Stimulated activated CD4-positive, alpha-beta T cell treated with anti-CD3 and anti-CD28 coated beads, Interleukin-1b, Interleukin-23, amount 100 ng/mL, for 24 hours (primary cell): ENCODE measurements at places on chromosomes 5 and 9.

GRCh38 chr5:169646856-169647255 is 9.8 kb downstream of the DOCK2 start:
- no peak for DNase-seq

DNA sequence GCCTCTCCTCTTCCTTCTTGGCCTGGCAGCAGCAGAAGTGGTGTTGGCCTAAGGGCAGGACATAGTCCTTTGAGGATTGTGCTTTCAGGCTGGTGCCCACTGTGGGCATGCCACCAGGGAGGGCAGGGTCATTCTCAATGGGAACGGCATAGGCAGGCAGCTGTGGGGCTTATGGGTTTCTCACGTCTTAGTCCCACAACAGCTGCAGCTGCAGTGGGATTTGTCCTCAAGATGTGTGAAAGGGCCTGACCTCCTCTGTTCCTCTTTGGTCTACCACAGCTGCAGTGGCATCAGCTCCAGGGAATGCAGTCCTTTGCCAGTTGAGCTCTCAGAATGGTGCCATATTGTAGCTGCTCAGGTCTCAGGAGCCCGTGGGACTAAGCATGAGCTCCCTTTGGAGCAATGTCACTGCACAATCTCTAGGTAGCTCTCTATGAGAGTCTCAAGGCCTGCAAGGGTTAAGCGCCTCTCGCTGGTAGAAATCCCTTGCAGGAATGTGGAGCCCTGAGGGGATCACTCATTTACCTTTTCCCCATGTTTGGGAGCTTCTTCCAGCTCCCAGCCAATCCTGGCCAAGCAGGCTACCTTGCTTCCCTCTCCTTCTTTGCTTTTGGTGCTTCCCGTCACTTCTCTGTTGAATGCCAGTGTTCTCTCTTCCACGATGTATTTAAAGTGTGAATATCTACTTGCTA is 104.8 kb downstream of the GNA14 start:
- no peak for DNase-seq

DNA sequence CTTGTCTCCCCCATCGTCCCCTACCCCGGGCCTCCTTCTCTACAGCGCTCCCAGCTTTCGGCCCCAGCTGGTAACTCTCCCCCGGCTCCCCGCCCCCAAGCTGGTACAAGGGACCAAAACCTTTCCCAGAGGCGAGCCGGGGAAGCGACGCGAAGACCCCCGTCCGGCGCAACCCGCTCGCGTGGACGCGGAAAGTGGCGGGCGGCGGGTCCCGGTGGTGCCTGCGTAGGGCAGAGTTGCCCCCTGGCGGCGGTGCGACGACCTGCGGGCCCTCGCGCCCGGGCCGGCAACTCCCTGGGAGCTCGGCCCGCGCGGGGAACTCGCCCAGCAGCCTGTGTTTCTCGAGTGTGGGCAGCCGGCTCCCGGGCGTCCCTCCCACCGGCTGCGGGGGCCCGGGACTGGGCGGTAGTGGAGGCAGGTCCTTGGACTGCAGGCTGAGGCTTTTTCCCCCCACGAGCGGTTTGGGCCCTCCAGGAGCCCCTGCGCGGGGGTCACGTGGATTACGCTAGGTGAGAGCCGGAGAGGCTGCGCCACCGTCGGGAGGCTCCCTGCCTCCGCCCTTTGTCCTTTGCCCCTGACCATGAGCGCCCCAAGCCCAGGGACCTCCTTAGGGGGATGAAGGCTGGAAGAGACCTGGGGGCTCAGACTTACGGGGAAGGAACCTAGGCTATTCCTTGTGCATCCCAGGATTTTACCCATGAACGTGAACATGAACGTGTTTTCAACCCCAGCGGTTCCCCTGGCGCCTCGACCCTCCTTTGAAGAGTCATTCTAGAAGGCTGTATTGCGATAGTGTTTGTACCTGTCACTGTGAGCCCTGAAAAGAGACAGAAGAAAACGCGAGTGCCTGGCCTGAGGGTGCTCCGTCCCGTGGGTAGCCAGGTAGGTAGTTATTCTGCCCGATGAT is 2.9 kb upstream of the FOXD1 start:
- DNase-seq = peak; percentile 47

DNA sequence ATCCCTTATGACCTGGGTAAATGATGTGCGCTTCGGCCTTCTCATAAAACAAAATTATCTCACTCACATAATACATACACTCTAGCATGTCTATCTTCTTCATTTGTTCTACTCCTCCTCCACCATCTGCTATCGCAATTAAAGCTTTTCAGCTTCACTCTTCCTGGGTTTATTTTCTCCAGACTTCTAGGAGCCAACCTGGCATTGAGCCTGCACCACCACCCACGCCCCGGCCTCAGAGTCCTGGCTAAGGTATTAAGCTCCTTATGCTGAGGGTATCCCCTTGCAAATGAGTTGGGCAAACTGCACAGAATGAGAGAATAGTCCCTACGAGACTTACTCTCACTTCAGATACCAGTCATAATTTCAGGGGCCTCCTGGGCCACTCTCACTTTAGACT is 236.1 kb upstream of the CDH12 start:
- no peak for DNase-seq

DNA sequence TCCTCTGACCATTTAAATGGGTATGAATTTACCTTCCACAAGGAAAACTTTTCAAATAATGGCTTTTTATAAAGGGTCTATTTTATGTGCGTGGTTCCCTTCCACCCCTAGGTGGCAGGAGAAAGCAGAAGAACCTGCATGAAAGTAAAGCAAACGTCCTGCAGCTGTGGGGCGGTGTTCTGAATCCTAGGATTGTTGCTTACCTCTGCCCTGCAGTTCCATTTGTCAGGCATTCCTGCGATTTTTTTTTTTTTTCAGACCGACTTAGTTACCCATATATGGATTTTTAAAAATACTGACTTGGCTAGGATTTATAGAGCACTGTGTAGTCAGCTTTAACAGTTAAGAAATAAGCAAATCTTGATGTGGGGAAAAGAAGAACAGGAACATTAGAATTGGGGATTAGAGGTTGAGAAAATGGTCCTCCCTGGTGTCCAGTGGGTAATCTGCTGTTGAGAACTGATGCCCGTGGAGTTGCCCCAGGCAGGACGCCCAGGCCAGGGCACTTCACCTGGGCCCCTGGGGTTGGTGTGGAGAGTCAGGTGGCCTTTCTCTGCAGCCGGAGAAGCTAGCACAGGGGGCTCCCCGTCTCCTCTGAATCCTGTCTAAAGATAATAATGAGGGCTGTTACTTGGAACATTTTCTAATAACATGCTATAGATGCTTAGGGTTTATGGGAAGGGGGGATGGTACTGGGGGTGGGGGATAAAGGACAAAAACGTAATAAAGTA is 30.4 kb upstream of the LTC4S start:
- DNase-seq = peak; percentile 6

GRCh38 chr5:10308844-10309243 is 1.1 kb upstream of the CMBL start:
- no peak for DNase-seq

DNA sequence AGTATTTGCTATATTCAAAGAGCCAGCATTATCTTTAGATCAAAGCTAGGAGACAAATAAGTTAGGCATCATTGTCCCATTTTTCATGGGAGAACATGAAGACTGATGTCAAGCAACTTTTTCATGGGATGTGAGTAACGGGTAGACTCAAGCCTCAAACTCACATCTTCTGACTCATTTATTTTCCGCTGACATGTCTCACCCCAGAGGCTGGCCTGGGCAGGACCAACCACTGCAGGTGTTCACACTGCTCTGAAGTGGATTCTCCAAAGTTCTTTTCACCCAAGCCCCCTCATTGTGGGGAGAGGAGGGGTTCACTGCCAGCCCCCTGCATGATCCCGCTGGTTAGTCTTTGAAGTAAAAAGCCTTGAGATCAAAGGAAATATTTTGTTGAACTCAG is 34.9 kb upstream of the BASP1 start:
- no peak for DNase-seq

- no peak for DNase-seq
These were observed 707.1 kb downstream of the PTPRD start for GRCh38 chr9:9905736-9906135.

- DNase-seq = peak; percentile 54
These were observed 31.7 kb upstream of the PRXL2C start for GRCh38 chr9:96686638-96687335.

- DNase-seq = no peak
These were observed 61.6 kb downstream of the NNT start for GRCh38 chr5:43664501-43665040.

GRCh38 chr5:172876578-172876977 is 42.5 kb downstream of the ERGIC1 start:
- no peak for DNase-seq

DNA sequence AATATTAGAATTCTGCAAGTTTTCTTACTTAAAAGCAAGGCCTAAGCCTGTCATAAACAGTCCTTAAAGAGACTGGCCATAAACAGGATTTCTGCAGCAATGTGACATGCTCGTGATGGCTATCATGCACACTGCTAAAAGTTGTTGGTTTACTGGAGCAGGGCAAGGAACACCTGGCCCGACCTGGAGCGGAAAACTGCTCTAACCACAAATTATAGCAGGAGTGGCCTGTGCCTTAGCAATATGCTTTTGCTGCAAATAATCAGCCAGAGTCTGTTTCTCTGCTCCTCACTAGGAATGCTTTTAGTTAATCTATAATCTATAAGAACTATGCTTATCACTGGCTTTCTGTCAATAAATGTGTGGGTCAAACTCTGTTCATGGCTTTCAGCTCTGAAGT is 322.9 kb upstream of the RPS23 start:
- no peak for DNase-seq

DNA sequence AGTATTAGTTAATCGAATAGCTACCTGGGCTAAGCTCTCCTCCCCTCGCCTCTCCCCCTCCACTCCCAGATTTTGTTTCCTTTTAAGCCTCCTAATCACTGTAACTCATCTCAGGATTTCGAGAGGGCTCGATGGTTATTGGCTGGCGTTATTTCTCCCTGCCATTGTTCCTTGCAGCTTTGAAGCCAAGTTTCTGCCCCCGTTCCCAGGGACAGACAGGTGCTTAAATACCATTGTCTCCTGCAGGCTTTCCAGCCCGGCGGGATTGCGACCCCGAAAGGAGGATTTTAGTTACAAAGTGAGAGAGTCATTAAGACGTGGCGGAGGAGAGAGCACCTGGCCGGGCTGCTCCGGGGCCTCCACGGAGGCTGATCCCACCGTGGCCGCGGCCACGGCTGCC is 46.2 kb downstream of the ASS1 start:
- DNase-seq = no peak

GRCh38 chr9:127634698-127635097 is 22.6 kb downstream of the STXBP1 start:
- no peak for DNase-seq

DNA sequence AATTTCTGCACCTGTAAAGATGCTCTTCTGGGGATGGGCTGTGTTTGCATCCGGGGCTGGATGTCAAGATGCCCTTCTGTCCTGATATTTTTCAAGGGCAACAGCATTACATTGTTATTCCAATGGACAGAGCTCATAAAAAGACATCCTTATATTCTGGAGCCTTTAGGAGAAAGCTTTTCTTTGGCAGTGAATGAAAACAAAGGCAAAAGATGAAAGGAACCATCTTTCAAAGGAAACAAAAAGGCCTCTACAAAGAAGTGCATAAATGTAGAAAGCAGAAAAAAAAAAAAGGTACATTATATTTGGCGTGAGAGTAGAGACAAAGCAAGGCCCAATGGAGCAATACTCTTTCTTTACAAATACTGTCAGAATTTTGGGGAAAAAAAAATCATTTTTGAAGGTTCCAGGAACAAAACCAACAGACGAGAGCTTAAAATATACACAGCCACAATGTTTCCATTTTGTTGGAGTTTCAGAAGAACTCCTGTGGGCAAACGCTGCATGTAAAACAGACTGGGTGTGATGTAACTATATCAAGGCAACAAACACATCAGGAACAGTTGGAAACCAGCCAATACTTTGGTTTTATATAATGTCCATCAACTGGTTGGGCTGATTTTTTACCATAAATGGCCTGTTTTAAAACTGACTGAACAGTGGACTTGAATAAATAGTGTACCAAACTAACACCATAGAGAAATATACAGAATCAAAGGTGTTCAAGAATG is 885.6 kb upstream of the DMAC1 start:
- no peak for DNase-seq

DNA sequence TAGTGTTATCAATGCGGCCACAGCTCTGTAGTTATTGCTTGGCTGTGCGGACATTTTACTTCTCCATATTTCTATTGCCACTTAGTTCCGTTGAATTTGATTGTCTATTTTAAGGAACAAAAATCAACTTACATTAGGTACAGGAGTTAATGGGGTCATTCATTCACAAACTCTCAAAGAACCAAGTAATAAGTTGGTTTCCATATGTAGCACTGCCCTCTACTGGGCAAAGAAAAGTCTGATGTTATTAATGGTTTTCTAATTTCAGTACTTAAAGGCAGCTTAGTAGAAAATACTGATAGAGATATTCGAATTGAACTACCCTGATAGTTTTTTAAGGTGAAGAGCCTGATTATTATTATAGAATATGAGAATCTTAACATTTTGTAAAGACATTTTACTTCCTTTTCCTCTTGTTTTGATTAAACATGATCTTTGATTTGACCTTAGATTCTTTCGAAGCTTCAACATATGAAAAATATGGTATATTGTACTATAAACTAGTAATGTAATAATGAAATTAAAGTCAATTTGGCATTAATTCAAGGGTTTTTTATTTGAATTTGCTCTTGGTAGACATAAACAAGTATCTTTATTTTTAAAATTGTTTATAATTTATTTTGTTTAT is 119.5 kb upstream of the CTNND2 start:
- DNase-seq = no peak

- no peak for DNase-seq
These were observed 529.2 kb downstream of the ANXA1 start for GRCh38 chr9:73680831-73681230.

DNA sequence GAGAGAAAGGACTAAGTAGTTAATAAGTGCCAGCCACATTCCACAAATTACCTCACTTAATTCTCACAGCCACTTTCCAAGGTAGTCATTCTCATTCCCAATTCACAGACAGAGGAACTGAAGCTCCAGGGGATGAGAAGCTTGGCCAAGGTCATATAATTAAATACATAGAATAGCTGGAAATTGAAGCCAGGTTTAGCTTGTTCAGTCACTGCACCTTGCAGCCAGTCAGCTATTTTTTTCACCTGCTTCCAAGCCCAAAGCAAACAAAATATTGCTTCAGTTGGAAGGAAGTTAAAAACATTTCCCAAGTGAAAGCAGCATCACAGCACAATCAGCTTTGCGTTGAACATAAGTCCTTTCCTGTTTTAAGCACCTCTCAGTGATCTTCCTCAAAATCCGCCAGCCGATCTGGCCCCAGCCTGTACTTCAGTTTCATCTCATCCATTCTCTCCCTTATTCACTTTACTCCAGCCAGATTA is 4.8 kb downstream of the ALDH1A1 start:
- no peak for DNase-seq

DNA sequence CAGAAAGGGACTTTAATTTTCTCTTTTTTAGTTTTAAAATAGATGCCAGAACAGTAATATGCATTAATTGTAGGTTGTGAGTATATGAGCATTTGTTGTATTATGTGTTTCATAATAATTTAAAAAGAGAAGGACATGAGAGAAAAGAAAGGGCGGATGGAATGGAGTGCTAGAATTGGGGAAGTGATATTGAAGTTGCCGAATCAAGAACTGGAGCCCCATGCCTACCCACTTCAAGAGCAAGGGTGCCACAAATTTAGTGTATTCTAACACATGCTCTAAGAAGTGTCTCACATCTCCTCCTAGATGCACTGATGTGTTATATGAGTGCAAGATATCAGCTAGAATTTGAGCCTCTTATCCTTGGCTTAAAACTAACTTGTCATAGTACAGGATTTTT is 43.6 kb upstream of the FYB1 start:
- no peak for DNase-seq
